ENCODE measurements at places on chromosomes 11 and 22.
A peak's percentile ranks its signal among the peaks of the same experiment; 100 is the strongest.

GRCh38 chr11:87307101-87307500 is 269.4 kb downstream of the TMEM135 start:
- DNase-seq, result no peak

DNA sequence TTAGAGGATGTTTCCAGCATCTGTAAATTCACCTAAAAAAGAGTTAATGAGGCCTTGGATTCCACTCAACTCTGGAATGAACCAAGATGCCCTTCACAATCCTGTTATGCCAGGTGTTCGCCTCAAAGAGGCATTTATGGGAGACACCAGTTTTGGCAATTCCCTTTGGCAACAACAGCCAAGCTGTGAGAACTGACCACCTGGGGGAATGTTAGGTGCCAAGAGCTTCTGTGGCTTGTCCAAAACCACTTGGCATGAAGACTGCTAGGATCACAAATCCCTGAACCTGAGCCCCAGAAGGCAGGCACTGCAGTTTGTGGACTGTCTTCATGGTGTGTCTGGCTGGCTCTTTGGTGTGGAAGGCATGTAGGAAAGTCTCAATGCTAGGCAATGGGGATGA is 164.4 kb upstream of the BDNF start:
- DNase-seq, result no peak

DNA sequence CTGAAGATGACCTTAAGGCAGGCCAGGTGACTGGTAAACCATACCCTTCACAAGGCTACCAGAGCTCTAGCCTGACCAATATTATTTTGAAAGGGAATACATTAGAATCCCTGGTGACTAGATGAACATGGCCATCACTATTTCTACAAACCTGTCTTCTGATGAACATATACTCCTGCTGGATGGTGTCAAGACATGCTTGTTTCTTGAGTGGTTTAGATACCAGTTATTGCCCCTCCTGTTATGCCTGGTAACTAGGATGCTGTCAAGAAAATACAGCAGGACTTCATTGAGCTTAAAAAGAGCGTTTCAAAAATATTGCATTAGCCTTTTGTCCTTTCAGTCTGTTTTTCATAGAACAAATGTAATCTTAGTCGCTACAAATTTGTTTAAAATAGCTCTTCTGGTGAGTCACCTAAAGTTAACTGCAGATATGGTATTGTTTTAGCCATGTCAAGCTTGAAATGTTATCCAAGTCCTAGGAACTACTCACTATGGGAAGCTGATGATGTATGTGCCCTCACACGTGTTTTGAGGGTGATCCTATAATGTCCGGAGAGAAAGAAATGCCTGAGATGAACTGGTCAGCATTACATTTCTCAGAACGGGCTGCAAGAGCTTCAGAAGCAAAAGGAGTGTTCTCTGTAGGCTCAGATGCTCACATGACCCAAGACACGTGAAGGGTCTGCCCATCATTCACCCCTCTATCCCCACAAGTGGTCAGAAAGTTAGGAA is 20.6 kb downstream of the ADM start:
- DNase-seq, result no peak

GRCh38 chr11:57630171-57630570 is 19.5 kb downstream of the YPEL4 start:
- no peak for DNase-seq

- DNase-seq, result no peak
These were observed 82.9 kb downstream of the EXT2 start for GRCh38 chr11:44178381-44178780.

DNA sequence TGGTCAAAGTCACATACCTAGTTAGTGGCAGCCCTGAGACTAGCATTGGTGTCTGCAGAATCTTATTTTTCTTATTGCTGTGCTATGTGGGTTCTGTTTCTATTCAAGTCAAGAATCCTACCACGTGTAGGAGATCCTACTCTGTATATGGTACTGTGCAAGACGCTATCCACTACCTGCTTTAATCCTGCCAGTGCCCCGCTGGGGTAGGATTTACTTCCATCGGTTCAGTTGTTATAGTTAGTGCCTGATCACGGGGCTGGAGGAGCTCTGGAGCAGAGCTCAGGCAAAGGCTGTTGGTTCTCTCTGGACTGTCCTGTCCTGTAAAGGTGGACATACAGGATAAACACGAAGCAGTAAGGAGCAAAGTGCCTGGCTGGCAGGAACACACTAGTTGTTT is 167.9 kb downstream of the NTM start:
- no peak for DNase-seq

- no peak for DNase-seq
These were observed 47.5 kb upstream of the TTLL12 start for GRCh38 chr22:43234264-43234988.

GRCh38 chr11:122900587-122901202 is 18.1 kb downstream of the JHY start:
- no peak for DNase-seq

- DNase-seq, result no peak
These were observed 16.5 kb upstream of the KMT5B start for GRCh38 chr11:68229601-68230000.

DNA sequence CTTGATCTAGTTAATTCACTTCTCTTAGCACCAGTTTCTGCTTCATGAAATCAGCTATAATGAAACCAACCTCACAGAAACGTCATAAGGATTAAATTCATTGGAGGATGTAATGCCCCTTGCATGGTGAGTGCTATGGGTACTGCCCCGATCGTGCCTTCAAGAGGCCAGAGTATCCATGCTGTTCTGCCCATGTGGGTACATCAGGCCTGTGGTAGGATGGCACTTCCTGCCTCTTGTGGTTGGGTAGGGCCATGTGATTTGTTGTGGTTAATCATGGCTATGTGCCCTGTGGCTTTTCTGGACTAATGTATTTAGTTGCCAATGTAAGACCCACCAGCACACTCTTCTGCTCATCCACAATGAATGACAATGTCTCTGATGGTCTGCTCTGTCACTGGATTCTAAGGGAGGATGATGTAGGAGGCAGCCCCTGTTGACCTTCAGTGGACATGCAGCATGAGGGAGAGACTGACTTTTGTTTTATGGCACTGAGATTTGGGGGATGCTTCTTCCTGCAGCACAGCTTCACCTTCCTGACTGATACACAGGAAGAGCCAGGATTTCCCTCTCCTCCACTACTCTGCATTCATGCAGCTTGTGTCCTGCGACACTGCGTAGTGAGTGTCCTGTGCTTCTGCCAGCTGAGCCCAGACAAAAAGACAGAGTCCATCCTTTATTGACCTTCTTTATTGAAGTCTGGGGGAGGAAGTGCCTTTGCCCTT is 66.2 kb downstream of the DHCR7 start:
- DNase-seq, result no peak

DNA sequence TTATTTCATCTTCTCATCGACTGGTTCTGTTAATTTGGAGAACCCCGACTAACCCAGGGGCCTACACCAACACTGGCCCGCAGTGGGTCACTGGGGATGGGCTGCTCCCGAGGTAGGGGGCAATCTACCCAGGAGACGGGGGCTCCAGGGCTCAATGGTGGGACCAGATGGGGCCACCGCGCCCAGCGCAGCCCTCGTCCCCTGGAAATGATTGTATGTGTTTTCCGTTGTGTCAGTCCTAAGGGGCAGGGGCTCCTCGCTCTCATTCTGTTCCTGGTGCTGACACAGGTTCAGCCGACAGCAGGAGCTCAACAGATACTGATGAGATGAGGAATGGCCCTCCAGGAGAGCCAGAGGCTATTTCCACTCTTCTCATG is 20.7 kb downstream of the A4GALT start:
- DNase-seq, result no peak

GRCh38 chr22:20298803-20299745 is 20.8 kb downstream of the DGCR6L start:
- DNase-seq, result peak; percentile 80

DNA sequence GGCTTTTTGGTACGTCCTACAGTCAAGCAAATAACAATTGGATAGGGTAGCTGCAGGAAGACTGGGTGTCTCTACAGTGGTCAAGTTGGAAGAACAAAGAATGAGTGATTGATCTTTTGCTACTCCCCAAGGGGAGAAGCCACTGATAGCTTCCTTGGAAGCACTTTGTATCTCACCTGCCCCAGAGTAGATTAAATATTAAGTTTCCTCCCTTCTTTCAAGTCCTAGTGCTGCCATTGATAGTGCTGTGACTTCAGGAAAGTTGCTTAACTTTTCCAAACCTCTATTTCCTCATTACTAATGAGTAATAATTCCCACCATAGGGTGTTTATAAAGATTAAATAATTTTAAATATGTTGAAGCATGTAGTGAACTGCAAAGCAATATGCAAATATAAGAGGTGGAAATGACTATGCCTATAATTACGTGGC is 35.6 kb upstream of the EHF start:
- no peak for DNase-seq

- DNase-seq, result no peak
These were observed 3.4 kb upstream of the SMTN start for GRCh38 chr22:31077681-31078080.

GRCh38 chr11:126104420-126104819 is 41.8 kb upstream of the CDON start:
- DNase-seq, result no peak

GRCh38 chr11:124114942-124115781 is at the start of gene VWA5A:
VWA5A (plus strand) TSS chr11:124115450; CDS start chr11:124117512, 2,062 bp downstream.
- peak; percentile 34 for DNase-seq

GRCh38 chr22:35544189-35544588 is 3.6 kb downstream of the RASD2 start:
- no peak for DNase-seq

DNA sequence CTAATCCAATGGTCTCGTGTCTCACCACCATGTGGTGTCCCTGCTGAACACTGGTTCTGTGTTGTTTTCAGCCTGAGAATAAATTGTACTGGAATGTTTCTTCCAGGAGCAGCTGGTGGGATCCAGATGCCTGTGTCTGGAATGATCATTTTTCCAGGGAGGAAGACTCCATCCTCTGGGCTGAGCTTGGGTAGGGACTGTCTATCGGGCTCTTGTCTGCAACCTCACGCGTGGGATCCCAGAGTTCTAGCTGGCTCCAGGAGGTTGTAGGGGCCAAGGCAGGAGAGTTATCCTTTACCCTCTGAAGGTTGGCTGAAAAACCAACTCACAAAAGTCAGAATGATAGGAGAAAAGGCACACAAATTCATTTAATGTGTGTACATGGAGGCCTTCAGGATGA is 144.1 kb upstream of the B3GAT1 start:
- DNase-seq, result no peak

DNA sequence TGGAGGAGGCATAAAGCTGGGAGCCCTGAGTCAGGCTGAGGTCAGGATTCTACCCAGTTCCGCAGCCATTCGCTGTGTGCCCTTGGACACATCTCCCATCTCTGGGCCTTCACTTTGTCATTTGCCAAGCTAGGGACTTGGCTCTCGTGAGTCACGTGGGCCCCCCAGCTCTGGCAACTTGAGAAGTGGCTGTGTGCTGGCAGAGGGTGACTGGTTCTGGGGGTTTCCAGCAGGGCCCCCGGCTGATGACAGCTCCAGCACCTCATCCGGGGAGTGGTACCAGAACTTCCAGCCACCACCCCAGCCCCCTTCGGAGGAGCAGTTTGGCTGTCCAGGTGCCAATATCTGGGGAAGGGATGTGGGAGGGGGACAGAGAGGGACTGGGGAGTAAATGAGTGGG is 46.6 kb downstream of the CD6 start:
- DNase-seq, result no peak

DNA sequence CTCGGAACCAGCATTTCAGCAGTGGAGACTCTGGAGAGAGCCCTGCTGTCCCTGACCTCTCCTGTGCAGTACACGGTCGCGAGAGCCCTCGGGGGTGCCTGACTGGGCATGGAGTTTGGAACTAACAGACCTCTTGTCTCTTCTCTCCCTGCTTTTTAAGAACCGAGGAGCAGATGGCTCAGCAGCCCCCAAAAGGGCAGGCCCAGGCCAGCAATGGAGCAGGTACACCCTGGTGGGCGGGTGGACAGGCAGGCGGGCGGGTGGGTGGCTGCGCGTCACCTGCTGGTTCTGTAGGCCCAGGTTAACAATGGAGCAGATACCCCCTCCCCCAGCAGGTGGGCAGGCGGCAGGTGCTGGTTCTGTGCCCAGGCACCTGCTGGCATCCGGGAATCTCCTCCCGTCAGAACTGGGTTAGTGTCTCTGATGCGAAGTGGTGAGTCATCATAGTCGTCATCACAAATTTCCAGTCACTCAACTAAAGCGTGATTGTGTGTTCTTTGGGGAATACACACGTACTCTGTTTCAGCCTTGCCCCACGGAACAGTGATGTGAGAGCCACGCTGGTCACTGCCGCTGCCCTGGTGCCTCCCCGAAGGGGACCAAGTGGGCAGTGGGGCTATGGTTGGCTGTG is 41.1 kb downstream of the GRAMD4 start:
- DNase-seq, result no peak

DNA sequence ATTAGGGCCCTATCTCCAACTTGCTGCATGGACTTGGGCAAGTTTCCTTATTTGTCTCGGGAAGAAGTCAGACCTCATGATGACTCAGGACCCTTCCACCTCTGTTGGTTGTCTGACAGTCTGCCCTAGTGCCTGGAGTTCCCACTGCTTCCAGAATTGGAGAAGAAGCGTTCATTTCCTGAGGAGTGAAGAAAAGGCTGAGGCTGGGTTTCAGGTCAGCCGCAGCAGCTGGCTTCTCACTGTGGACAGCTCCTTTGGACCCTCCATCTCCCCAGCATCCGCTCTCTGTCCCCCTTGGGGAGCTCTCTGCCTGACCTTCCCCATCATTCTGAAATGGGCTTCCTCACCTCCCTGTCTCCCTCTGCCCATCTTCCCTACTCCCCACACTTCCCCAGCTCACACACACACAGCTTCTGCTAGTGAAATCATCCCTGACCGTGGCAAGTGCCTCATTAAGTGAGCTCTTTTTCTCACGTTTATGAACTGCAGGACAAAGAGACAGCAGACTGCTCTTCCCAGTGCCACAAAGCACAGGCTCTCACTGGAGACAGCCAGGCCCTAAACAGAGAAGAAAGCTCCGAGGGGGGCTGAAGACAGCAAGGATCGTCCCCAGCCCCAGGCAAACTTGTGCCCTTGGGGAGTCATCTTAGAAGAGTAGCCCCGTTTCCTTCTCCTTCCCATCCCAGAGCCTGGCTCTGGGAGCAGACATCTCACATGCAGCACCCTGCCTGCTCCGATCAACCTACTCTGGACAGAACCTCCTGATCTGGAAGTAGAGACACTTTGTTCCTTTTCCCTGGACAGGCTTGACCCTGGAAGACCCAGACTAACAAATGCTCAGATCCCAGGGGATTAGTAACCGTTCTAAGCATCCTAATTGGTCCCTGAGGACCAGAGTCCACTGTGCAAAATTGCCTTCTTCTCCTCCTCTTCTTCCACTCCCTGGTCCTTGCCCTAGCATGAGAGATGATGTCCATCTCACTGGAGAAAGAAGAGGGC is 157.9 kb downstream of the FEZ1 start:
- DNase-seq, result no peak

- no peak for DNase-seq
These were observed 2241.0 kb upstream of the RAG2 start for GRCh38 chr11:38839071-38839470.

- no peak for DNase-seq
These were observed 1340.7 kb downstream of the LRRC4C start for GRCh38 chr11:40118780-40119179.

All from activated CD8-positive, alpha-beta memory T cell treated with anti-CD3 and anti-CD28 coated beads for 1 hour (primary cell).